ENCODE measurements at places on chromosomes 3 and 15. TPM values are rescaled to one million over a fixed set of nuclear protein-coding genes. Genes with fewer than 3 reads are reported as not detected.

DNA sequence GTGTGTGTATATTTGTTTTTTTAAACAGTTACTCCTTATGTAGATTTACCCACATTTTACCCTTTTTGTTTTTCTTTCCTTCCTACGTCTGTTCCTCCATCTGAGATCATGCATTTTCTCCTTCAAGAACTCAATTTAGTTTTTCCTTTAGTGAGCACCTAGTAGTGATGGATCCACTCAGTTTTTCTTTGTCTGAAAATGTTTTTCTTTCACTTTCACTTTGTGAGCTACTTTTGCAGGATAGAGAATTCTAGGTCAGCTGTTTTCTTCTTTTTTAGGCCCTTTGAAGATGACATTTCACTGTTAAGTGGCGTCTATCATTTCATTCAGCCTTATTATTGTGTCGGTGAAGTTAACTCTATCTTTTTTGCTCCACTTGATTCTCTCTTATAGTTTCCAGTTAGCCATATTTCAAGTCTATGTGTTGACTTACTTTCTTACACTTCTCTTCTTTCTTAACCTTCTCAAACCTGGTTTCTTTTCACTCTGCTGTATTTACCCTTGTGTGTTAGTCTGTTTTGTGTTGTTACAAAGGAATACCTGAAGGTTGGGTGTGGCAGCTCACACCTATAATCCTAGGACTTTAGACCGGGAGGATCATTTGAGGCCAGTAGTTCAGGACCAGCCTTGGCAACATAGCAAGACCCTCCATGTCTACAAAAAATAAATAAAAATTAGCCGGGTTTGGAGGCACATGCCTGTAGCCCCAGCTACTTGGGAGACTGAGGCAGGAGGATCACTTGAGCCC, 55.8 kb downstream of the PRKCI start:
- DNase-seq: no peak

DNA sequence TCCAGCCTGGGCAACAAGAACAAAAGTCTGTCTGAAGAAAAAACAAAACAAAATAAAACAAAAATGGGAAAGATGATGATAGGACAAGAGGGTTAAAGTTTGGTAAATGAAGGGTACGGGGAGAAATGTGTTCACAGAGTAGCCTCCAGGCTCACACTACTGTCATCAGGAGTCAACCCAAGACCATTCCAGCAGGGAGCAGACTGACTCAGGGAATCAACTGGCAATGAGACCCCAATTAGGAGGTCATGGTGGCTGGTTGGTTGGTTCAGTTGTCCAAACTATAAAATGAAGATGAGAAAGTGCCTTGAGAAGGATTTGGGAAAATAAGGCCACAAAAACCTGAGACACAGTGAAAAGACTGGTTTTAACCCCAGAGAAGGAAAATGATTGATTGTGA, 51.8 kb downstream of the KLHL6 start:
- no peak for DNase-seq

CYP8B1 gene
- not detected for total RNA-seq

GRCh38 chr3:16897254-16897926, 12.6 kb downstream of the PLCL2 start:
- peak; percentile 56 for DNase-seq

CELF6 gene
- total RNA-seq: not detected

DNA sequence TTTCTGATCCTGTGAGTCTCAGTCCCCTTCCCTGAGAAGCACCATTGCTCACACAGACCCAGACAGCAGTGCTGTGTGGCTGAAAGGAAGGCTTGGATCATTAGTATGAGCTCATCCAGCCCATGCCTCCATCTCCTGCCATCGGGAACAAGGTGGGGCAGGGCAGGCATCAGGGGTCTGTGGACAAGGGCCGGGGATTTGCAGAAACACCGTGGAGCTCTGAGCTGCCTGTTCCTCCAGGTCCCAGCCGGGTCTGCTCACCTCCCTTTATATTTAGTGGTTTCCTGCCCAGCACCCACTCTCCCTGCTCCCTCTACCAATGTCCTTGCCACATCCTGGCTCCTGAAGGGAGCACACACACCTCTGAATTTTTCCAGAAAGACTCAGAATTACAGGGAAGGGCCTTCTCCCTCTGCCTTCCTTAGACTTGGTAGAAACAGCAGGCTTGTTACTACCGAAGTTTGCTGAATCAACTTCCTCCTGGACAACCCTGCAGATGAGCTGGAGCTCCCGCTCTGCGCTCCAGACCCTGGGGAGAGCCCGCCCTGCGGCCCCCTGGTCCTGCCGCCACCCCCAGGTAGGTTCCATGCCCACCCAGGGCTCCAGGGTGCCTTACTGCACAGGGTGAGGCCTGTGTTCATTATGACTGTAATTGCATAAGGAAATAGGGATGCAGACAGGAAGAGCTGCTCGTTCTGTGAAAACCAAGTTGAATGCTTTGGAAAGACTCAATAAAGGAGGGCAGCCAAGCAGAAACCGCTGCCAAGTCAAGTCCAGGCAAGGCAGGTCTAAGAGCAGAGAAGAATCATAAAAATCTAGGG, 128.1 kb downstream of the NSMCE3 start:
- no peak for DNase-seq

Measured in stomach (tissue), 19 donors.